Fibroblast of the conjunctiva (primary cell): ENCODE measurements at places on chromosomes 7 and 10.
A peak's percentile ranks its signal among the peaks of the same experiment; 100 is the strongest.

- no peak for DNase-seq
Observed at GRCh38 chr10:92544296-92544695, 29.6 kb downstream of the IDE start.

- DNase-seq: no peak
Observed at GRCh38 chr7:84187087-84187805, 7.3 kb downstream of the SEMA3A start.

DNA sequence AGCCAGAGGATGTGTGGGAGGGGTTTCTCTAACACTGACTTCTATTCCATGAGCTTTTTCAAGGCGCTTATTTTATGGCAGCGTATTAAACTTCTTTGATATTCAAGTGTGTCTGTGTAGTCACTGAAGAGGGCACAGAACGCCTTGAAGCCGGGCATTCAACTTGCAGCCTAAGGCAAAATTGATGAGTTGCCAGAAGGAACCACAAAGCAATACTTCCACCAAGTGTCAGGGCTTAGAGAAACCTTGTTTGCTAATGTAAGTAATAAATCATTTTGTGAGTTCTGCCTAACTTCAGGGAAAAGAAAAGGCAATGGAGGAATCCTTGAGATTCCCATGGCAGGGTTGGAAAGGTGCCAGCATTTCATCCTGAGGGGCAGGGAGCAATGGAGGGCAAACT lies 163.8 kb downstream of the LCOR start:
- DNase-seq: no peak

- no peak for DNase-seq
Observed at GRCh38 chr10:12873172-12873571, 128.3 kb downstream of the CCDC3 start.

- no peak for DNase-seq
Observed at GRCh38 chr10:131898713-131899112, 2.1 kb upstream of the PPP2R2D start.

DNA sequence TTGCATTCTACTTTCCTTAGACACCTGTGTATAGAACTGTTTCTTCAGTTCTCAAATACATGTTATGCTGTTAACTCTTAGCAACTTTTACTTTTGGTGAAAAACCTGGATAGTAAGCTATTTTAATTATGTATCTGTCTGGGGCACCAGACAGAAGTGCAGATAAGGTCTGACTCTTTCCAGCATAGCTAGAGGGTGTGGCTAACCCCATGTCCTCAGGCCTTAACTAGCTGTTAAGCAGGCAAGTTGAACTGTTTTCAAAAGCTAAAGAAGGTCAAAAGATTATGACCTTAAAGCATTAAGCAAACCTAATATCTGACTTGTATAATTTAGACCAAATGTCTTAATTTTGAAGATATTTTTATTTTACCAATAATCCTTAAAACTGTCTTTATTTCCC lies 45.1 kb upstream of the INHBA start:
- DNase-seq: no peak

- DNase-seq: no peak
Observed at GRCh38 chr7:1111156-1111555, 23.2 kb downstream of the GPER1 start.

- peak; percentile 70 for DNase-seq
Observed at GRCh38 chr7:36128448-36129047, 24.5 kb upstream of the EEPD1 start.

- no peak for DNase-seq
Observed at GRCh38 chr7:106163257-106163656, 51.1 kb upstream of the SYPL1 start.

DNA sequence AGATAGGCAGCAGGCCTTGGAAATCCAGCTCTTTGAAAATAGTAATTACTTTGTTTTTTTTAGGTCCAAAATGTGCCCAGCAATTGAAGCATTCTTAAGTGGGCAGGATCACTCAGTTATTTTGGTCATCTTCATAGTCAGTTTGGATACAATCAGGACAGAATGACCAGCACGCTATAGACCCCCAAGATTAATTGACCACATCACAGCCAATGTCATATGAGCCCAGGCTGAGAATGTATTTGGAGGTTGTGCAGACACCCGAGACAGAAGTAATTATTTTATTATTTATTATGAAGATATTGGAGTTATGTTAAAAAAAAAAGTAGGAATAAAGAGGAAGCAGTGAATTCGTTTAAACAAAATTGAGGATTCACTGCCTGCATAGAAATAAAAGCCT lies 93.3 kb upstream of the PFKP start:
- DNase-seq: no peak

GRCh38 chr10:43399320-43400310 lies 9.4 kb downstream of the HNRNPF start:
- no peak for DNase-seq

DNA sequence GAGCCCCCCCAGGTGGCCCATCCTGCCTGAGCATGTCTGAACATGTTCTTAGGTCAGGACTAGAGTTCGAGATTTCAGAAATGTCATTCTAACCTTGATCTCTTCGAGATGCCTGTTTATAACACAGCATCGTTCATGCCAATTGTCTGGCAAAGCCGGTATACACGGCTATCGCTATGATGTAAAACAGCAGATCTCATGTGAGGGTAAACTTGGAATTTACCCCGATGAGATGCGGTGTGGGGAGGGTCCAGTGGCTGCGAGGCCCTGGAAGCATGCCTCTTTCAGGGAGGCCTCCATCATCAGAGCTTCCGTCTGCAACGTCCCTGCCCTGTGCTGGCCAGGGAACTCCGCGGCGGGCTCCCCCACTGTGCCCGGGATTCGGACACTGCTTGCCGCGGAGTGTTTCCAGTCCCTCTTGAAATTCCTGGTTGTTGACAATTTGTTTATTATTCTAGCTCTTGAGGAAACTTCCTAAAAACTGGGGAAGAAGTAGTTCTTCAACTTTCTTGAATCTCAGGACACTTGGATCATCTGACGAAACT lies 168.6 kb upstream of the RHEB start:
- no peak for DNase-seq

DNA sequence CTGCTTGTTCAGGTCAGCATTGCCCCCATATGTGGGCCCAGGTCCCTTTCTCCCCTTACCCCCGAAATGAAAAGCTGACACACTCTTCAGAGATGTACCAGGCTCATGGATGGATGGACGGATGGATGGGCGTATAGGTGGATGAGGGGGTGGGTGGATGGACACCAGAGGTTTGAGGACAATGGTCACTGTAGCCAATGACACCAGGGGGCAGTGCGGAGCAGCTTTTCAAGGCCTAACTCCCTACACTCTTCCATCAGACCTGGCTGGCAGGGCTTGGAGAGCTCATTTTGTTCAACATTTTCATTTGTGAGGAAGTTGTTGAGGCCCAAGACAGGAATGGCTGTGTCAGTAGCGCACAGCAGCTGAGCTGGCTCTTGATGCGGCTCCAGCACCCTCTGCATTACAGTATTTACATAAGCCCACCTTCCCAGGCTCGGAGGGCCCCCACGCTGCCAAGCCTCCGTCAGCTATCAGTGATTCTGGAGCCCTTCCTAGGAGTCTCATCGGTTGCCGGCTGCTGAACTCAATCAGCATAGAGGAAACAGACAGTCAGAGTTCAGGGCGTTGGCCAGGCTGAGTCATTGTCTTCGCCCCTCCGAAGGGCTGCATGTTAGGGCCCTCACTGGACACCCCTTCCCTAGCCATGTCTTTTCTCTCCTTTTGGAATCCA lies 11.6 kb upstream of the FFAR4 start:
- DNase-seq: peak; percentile 43

GRCh38 chr7:129438839-129439651 lies 4.8 kb downstream of the STRIP2 start:
- DNase-seq: peak; percentile 42

DNA sequence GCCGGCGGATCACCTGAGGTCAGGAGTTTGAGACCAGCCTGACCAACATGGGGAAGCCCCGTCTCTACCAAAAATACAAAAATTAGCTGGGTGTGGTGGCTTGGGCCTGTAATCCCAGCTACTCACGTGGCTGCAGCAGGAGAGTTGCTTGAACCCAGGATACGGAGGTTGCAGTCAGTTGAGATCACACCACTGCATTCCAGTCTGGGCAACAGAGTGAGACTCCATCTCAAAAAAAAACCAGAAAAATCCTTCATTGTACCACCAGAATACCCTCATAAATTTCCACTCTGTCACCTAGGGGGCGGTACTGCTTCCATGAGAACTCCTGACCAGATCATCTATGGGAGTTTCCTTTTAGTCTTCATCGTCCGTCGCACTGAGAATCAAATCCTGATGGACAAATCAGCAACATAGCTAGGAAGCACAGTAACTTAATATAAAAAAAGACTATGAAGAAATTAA lies 225.8 kb upstream of the KLF14 start:
- DNase-seq: peak; percentile 73

DNA sequence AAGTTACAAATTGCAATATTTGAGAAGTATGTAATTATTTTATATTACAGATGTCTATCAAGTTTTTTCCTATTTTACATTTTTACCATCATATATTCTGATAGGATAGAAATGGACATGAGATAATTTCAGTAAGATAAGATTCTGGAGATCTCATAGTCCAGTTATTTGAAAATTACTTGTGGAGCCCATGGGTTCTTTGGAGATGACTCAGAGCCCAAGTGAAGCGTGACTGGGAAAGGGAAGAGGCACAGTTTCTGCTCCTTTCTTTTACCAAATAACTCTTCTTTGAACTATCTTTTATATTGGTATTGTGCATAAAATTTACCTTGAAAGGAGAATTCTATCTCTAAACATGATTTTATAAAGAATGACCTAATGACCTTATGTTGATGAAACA lies 2.4 kb downstream of the CD36 start:
- peak; percentile 17 for DNase-seq

- peak; percentile 63 for DNase-seq
Observed at GRCh38 chr7:7761340-7761973, 43.0 kb upstream of the RPA3 start.

GRCh38 chr10:130809181-130809580 lies 502.3 kb downstream of the TCERG1L start:
- no peak for DNase-seq

- DNase-seq: no peak
Observed at GRCh38 chr10:74488907-74489306, 337.5 kb upstream of the KAT6B start.

GRCh38 chr10:1359626-1359955 lies 303.4 kb downstream of the WDR37 start:
- DNase-seq: no peak

DNA sequence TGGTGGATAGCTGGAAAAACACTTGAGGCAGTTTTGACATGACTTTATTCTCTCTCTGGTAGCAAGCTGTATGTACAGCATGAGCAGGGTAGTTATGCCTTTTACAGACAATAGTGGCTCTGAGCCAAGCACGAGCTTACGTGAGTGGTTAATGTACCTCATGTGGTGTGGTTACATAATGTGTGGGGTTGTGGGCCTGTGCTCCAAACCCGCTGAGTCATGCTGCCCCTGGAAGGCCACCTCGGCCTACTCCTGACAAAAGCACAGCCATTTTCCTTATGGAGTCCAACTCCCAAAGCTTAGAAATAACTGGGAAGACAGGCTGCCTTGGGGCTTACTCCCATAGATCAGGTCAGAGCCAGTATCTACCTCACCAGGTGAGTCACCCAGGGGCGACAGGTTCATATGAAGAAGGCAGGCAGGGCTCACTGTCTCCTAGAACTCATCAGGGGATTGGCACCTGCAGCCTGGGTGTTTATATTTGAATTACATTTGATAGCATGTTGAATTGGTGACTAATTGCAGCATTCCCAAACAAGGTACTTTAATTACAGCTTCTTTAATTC lies 404.5 kb downstream of the ADRA2A start:
- no peak for DNase-seq
